Stimulated activated CD4-positive, alpha-beta T cell treated with anti-CD3 and anti-CD28 coated beads, Interleukin-2, amount 100 ng/mL, for 48 hours (primary cell): ENCODE measurements at places on chromosomes 5 and 9.
A peak's percentile ranks its signal among the peaks of the same experiment; 100 is the strongest.

DNA sequence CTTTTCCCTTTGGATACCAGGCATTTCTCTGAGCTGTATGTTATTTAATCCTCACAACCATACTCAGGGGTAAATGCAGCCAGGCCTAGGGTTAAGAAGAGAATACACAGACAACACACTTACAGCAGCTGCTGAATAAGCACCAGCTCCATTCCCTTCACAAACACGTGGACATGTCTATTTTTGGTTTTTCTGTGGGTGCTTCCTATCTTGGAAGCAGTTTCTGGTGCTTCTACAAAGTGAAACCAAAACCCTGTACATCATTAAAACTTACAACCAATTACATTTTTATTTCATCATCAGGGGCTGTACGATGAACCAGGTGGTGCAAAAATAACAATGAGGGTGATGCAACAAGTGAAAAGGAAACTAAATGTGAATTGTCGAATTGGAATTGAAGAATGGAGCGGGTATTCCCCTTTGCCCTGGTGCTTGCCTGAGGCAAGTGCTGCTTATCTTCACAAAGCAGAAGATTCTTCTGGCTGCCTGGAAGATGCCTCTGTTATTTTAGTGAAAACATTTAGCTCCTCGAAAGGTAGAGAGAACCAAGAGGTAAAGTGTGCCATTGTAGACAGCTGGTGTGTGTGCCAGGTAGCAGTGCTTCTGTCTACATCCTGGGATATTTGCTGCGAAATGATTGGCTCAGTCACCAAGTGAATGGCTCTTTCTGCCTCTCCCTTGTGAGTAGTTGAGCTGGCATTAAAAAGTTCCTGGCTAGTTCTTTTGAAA lies 18.6 kb upstream of the IFNB1 start:
- no peak for DNase-seq

GRCh38 chr9:137067860-137068538 lies 2.4 kb downstream of the SAPCD2 start:
- DNase-seq: peak; percentile 84

GRCh38 chr5:11164531-11165294 lies 403.7 kb upstream of the DAP start:
- no peak for DNase-seq

GRCh38 chr9:28092981-28093936 lies 520.0 kb upstream of the C9orf72 start:
- no peak for DNase-seq

GRCh38 chr9:78032730-78033457 lies 1.3 kb upstream of the GNAQ start:
- no peak for DNase-seq

DNA sequence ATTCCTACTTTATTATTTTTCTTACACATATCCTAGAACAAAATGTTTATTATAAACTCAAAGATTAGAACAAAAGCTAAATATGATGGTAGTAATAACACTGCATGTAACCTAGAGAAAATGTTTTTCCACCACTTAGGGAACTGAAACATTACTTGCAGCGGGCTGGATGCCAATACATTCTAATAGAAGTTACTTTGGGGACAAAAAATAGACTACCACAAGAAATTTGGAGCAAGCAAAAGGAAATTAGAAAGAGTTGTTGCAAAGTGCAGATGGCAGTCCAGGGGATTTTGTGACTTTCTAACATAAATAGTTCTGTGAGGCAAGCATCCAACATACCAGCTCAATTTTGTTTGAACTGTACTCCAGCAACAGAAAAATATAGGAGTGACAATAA lies 255.3 kb upstream of the GRIN3A start:
- no peak for DNase-seq

DNA sequence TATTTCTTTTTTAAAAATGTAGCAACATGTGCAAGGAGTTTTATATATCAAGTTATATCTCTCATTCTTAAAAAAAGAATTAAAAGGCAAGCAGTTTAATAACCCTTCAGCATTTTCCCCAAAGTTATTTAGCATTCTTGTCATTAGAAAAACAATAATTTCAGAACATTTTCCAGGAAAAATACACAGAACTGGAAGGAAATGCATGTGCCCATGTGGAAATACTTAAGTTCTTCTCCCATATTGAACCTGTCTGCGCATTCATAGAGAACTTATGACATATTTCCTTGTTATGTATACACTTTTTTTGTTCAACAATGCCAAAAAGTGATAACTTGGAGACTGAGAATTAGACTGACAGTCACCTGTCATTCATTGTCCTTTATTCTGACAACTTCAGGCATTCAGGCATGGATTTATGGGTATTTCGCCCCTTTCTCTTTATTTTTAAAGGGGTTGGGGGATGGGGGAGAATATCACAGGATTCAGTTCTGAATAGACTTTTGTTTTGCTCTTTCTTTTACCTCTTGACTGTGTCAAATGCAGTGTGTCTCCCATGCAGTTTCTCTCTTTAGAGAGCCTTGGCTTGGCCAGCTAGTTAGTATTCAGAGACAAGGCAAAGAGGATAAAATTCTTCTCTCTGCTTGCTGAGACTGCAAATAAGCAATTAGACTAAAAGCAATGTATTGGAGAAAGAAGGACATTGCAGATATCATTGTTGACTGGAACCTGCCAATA lies 701.0 kb downstream of the NR2F1-AS1 start:
- no peak for DNase-seq

- DNase-seq: no peak
Measured at GRCh38 chr9:38207247-38207778, 138.3 kb upstream of the SHB start.

GRCh38 chr5:168311061-168311566 lies 19.7 kb downstream of the WWC1 start:
- no peak for DNase-seq

- DNase-seq: no peak
Measured at GRCh38 chr9:7001571-7001970, 243.8 kb downstream of the KDM4C start.

DNA sequence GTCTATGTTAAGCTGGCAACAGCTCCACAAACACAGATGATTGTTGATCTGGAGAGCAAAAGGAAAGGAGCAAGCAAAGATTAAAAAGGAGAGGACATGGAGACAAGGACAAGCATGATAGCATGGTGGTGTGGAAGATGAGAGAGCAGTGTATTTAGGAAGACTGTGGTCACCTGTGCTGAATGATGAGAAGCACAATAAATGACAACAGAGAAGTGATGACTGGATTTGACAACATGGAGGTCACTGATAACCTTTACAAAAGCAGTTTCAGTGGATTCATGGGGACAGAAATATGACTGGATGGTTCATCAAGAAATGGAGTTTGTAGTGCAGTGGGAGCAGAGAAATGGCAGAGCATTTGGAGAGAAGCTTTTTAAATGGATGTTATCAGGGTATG lies 20.2 kb downstream of the TTC33 start:
- DNase-seq: no peak

GRCh38 chr9:107123389-107123788 lies 159.7 kb upstream of the RAD23B start:
- DNase-seq: no peak

GRCh38 chr9:115591584-115591984 lies 473.6 kb upstream of the TNC start:
- no peak for DNase-seq

- peak; percentile 0 for DNase-seq
Measured at GRCh38 chr9:107044872-107045271, 181.9 kb downstream of the ZNF462 start.

DNA sequence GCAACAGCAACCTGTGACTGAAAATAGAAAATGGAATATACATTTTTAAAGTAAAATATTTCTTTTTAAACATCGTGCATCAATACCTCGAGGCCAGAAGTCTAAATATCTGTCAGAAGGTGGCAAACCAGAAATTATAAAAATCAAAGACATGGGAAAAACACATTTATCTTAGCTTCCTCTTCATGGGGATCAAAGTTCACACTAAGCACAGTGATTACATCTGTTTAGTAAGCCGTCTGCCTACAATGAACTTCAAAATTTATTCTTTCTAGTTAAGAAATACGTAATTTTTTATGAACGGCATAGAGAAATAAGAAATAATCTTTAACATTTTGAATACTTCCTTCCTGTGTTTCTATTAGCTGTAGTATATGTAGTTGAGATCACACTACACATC lies 17.9 kb upstream of the SV2C start:
- no peak for DNase-seq

GRCh38 chr9:134208310-134208841 lies 44.0 kb upstream of the RNU6ATAC start:
- DNase-seq: no peak

DNA sequence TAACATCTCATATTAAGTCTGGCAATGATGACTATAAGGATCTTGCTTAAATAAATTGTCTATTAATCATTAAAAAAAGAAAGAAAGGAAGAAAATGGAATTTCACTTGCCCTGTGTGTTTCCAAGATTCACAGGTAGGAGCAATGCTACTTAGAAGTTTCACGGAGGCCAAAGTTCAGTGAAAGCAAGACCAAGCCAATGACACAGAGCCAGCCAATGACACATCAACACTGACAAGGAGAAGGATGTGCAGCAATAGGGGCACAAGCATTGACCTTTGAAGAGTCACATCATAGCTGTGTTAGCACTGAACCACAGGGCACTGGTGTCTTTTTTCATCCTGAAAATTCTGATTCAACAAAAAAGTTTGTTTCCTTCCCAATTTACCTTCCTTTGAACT lies 364.3 kb downstream of the PDE4D start:
- no peak for DNase-seq

DNA sequence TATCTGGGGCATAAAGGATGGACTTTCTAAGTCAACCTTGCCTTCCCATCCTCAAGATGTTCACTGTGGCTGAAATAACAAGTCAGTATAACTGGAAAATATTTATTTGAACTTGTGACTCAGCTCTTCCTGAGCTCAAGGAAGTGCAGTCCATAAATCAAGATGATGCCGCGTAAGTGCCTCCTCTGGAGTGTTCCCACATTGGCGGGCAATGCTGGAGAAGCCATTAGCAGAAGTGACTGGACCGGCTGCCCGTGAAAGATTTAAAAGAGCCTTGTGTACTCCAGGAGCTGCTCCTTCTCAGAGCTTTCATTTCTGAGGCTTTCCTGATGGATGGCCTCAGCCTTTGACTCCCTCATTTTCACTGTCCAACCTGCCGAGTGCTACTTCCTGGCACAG lies 17.4 kb downstream of the TMOD1 start:
- no peak for DNase-seq

DNA sequence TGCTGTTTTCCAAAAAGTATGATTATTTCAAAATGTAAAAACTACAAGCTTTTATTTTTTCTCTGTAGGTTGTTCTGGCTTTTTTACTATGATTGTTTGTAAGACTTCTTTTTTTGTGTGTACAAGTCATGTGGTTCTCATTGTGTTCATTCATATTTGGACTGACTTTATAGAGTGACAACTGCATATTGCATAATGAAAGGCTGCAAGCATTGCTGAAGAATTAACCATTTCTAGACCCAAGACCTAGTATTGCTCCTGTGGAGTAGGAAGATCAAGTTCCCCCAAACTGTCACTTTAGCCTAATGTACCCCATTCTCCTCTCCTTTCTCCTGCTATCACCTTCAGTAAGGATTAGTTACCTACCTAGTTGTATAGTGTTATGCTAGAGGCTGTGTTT lies 10.0 kb downstream of the MAP1B start:
- no peak for DNase-seq

- DNase-seq: no peak
Measured at GRCh38 chr5:158923799-158924551, 175.7 kb downstream of the EBF1 start.

GRCh38 chr5:132052520-132052919 lies 7.9 kb upstream of the IL3 start:
- DNase-seq: no peak

DNA sequence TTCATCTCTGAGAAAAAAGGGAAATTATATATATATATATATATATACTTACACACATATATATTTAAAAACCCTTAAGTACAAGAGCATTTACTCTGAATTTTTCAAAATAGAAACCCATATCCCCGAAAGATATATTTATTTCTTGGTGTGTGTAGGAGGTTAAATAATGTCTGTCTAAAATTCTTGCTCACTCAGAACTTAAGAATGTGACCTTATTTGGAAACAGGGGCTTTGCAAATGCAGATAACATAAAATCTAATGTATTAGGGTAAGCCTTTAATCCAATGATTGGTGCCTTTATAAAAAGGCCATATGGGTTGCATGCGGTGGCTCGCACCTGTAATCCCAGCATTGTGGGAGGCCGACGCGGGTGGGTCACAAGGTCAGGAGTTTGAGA lies 517.3 kb upstream of the TLE4 start:
- no peak for DNase-seq

DNA sequence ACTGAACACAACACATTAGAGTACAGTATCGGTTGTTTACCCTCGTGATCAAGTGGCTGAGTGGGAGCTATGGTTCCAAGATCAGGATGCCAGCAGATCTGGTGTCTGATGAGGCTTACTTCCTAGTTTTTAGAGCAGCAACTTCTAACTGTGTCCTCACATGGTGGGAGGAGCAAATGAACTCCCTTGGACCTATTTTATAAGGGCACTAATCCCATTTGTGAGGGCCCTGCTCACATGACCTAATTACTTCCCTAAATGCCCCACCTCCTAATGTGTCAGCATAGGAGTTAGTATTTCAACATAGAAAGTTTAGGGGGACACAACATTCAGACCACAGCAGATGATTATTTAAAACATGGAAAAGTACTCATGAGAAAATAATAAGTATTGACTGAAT lies 111.8 kb downstream of the GCNT1 start:
- no peak for DNase-seq

- DNase-seq: no peak
Measured at GRCh38 chr9:117034866-117035265, 347.8 kb downstream of the TRIM32 start.

GRCh38 chr9:134185536-134186011 lies 21.2 kb upstream of the RNU6ATAC start:
- no peak for DNase-seq

DNA sequence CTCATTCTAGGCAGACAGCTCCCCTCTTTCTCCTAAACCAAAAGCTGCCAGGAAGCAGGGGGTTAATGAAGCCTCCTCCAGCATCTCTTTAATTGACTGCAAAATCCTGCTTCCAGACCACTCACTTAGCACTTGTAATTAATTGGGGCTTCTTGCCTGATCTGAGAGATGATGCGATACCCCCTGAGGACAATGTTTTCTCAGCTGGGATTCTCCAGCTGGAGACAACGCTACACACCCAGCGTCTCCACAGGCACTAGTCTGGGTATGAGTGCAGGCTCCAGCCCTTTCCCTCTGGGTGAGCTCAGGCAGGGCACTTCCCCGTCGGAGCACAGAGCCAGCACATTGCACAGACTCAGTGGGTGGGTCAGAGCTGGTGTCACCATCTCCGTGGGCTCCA lies 16.1 kb downstream of the CPLX2 start:
- DNase-seq: no peak

DNA sequence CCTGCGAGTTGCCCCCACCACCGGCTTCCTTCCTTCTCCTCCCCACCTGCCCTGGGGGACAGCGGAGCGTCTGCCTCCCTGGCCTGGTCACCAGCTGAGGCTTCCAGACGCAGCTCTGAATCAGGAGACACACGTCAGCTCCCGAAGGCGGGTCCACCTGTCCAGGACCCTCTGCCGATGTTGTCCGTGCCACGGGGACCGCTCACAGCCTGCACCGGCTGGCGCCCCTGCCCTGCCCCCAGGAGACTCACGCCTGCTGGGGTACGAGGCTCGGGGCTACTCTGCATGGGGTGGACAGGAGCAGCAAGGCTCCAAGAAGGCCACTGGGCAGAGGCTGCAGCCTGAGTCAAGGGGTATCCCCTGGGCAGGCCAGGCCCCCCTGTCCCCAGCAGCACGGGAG lies 1.9 kb upstream of the CCDC187 start:
- DNase-seq: no peak

GRCh38 chr9:4583001-4583400 lies 79.1 kb upstream of the PLPP6 start:
- DNase-seq: no peak

GRCh38 chr9:80836013-80836412 lies 853.3 kb downstream of the TLE1 start:
- no peak for DNase-seq

GRCh38 chr5:158811921-158812320 lies 287.8 kb downstream of the EBF1 start:
- no peak for DNase-seq
